NCI-H1436 (cell line): ENCODE measurements at places on chromosomes 5 and 9.

- DNase-seq = no peak
These were observed 75.2 kb upstream of the FREM1 start for GRCh38 chr9:14985419-14985818.

DNA sequence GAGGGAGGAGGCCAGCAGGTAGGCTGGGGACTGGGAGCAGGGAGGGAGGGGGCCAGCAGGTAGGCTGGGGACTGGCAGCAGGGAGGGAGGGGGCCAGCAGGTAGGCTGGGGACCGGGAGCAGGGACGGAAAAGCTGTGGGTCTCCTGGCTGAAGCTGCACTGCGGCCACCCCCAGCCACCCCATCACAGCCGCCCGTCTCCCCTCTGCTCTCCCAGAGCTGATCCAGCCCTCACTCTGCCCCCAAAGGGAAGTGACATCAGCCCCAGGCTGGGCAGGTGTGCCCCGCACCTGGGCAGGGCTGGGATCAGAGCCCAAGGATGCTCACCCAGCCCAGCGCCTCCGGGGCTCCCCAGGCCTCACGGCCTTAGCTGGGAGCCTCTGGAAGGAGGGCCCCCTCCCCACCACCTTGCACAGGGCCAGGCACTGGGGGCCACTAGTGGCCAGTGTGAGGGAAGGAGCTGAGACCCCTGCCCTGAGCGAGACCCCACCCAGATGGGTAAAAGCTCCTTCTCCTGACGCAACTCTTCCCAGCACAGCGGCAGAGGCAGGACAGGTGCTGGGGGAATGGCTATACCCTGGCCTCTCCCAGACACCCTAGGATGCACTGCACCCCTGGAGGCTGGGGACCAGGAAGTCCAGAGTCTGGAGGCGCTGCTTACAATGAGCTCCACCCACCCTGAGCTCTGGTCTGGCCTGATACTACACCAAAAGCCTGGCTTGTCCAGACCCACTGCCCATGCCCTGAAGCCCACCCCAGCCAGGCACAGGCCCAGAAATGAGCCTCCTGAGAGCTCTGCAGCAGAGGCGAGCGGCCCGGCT, 11.6 kb downstream of the AGPAT2 start:
- DNase-seq = no peak

DNA sequence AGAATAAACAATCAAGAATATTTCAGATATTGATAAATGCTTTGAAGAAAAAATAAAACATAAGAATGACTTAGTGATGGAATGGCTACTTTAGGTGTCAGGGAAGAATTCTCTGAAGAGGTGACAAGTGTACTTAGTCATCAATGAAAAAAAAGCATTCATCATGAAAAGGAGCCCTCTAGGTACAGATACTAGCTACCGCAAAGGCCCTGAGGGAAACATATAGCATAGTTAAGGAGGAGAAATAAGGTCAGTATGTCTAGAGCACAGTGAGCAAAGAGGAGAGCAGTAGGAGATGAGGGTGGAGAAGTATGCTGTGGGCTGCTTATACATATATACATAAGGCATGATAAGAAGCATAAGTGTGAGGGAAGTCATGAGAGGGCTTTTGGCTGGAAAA, 41.8 kb downstream of the CSF2 start:
- no peak for DNase-seq

DNA sequence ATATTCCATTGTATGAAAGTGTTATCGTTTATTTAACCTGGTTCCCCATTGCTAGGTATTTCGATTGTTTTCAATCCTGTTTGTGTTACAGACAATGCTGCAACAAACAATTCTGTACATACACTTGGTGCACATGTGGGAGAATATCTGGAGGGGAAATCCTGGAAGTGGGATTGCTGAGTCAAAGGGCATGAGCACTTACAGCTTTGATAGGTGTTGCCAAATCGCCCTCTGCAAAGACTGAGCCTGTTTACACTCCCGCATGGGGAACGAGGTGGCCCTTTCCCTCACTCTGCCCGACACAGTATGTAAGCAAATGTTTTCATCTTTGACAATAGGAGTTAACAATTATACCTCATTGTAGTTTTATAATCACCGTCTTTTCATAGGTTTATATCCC, 66.2 kb downstream of the PDE6A start:
- DNase-seq = no peak

- DNase-seq = peak; percentile 85
These were observed 277.3 kb downstream of the CDH9 start for GRCh38 chr5:26761045-26761444.

GRCh38 chr5:14143546-14143840, 351 bp downstream of the TRIO start:
- DNase-seq = no peak
